ENCODE measurements at places on chromosomes 11 and 22. TPM values are rescaled to one million over a fixed set of nuclear protein-coding genes. Genes with fewer than 3 reads are reported as not detected.

Gene ZNF74
- 7.9 TPM for total RNA-seq

Gene INSC
- total RNA-seq: 1.0 TPM

Gene SLC29A2
- total RNA-seq: 7.4 TPM

Gene C1QTNF5
- total RNA-seq: not detected

Gene LARGE1
- total RNA-seq: 0.69 TPM

Gene DDIAS
- 18.0 TPM for total RNA-seq

Gene OR51A2
- total RNA-seq: not detected

Gene EP300
- 38.4 TPM for total RNA-seq
